ENCODE measurements at places on chromosomes 11 and 22.

- no peak for DNase-seq
These were observed 6.3 kb upstream of the FXYD2 start for GRCh38 chr11:117830674-117831351.

DNA sequence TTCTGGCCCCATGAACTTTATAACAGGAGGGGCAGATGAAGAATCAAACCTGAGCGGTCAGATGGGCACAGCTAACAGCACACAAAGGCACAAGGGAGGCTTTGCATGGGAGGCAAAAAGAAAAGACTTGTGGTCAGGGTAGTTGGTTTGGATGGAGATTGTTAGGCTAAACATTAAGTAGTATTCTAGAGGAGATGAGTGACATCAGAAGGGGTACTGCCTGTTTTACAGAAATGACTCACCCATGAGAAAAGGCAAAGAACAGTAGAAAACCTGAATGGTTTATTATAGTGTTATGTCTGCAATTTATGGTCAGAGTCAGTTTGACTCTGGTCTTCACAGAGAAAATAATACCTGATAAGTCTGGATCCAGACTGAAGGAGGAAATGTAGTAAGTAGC lies 129.8 kb upstream of the KIRREL3 start:
- DNase-seq = no peak

GRCh38 chr22:20127869-20128618 lies 3.6 kb upstream of the ZDHHC8 start:
- no peak for DNase-seq

GRCh38 chr22:50529416-50529896 lies 356 bp downstream of the TYMP start:
- no peak for DNase-seq

- no peak for DNase-seq
These were observed 4.9 kb downstream of the MS4A15 start for GRCh38 chr11:60761436-60762190.

DNA sequence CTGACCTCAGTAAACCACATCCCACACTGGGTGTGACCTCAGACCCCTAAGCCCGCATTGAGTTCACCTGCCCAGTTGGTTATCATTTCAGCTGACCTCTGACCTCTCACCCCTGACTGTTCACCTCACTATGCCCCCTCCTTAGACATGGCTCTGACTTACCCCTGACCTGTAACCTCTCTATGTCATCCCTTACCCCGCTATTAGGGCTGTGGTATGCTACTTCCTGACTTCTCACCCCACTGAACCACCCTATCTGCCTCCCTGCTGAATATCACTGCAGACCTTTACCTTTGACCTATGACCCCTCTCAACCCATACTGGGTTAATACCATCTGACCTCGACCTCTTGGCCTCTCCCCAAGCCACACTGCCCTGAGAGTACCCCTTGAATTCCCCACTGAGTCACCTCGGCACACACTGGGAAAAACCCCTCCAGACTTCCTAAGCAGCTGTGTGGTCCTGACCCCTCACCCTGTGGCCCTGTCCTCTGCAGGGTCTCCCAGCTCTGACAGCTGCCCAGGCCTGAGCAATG lies 8.3 kb downstream of the PLCB3 start:
- DNase-seq = no peak

- no peak for DNase-seq
These were observed 88.0 kb upstream of the E2F8 start for GRCh38 chr11:19328586-19329311.

- no peak for DNase-seq
These were observed 916 bp downstream of the GNG3 start for GRCh38 chr11:62708392-62708791.

GRCh38 chr11:114185436-114185835 lies 110.8 kb upstream of the NNMT start:
- DNase-seq = no peak

GRCh38 chr11:45259592-45259991 lies 26.5 kb downstream of the SYT13 start:
- DNase-seq = no peak

DNA sequence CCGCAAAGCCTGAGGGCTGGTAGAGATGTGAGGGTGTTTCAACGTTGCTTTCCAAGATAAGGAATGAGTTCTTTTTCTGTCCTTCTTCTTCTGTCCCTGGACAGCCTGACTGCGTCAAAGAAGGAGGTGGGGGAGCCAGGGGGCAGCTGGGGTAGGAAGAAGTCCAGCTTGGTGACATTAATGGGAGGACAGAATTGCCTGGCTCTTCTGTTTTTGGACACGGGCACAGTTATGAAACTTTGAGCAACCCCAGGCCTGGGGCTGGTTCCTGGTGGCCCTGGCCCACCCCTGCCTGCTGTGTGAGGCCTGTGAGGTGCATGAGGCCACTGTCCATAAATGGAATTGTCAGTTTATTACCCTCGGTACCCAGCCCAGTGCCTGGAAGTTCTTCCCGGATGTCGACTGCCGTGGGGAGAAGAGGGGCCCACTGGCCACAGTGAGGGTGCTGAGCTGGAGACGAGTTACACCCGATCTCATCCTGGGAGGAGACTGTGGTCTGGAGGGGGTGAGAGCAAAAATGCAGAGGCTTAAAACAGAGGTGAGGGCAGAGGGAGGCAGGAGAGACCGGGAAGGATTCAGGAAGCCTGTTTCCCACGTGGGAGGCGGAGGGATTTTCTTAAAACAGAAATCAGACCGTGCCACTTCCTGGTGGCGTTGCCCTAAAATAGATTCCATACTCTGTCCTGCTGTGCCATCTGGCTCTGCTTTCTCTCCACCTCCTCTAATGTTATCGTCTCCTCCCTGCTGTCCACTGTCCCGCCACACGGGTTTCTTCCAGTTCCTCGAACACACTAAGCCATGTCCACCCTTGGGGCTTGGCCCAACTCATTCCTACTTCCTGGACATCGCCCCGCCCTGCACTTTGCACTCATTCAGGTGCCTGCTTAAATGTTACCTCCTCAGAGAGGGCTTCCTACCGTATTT lies 59.7 kb upstream of the RASD2 start:
- DNase-seq = no peak

DNA sequence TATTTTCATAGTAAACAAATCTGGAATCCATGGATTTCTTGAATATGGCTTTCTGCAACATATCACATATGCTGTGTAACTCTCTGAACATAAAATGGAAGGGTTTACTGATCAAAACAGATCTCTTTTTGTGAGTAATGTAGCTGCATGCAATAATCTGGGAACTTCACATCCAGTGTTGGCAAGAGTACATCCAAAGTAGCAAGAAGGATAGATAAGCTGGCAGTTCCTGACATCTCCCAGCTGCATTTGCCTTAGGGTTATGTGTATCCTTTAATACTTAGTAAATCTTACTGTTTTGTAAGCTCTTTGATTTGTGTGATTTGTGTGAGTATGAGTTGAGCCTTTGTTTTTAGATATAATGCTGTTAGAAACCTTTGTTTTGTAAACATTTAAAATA lies 280.4 kb upstream of the CNTN5 start:
- no peak for DNase-seq

DNA sequence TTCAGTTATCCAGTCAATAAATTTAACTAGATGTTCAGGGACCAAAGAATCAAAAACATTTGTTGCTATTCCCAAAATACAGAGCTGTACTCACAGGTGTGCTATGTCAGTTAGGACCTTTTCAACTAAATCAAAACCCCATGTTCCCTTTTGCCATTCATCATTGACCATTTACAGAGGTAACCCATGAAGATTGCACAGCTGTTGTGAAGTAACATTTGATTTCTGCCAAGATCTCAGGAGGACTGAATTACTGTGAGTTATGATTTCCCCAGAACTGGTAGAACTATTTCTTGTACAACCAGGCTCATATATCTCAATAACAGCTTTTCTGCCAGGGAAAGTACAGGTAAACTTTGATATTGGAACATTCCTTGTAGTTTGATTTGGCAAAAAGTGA lies 131.1 kb upstream of the FIBIN start:
- DNase-seq = no peak

GRCh38 chr11:24588081-24588480 lies 91.2 kb downstream of the LUZP2 start:
- no peak for DNase-seq

- DNase-seq = no peak
These were observed 609.0 kb downstream of the TBC1D22A start for GRCh38 chr22:47371263-47372090.

DNA sequence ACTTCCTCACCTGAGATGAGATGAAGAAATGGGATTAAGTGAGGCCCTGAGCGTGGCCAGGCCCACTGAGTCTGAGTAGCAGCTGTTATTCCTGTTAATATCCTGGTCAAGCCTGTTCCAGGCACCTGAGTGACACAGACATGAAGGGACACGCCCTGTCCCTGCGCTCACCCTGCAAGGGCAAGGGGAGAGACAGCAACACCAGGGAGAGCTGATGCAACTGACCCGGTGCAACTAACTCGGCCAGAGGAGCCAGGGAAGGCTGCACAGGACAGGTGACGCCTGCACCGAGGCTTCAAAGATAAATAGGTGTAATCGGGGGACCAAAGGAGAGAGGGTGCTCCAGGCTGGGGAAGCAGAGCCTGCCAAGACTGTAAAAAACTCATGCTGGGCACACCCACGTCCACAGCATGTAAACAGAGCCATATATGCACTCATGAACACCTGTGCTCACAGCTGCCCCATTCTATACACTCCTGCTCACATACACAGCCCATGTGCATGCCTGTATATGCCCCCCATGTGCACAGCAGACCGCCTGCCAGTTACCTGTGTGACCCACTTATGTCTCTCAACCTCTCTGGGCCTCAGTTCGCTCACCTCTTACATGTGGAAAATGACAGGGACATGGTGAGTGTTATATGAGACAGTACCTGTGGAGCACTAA lies 22.8 kb upstream of the GCAT start:
- no peak for DNase-seq

DNA sequence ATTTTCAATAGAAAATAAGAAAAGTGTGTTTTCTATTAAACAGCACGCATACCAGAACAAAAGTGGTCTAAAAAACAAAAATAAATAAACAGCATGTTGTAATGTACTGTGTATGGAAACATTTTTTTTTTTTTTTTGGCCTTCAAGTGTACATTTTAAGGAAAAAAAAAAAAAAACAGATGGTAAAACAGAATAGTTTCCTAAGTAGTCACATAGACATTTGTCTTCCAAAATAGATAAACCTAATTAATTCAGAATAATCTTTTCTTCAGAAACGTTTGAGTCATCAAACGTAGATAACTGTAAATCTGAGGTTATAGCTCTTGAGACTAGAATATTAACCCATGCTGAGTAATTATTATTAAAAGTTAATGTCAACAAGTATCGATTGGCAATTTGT lies 396 bp upstream of the CFAP300 start:
- DNase-seq = peak; percentile 14

DNA sequence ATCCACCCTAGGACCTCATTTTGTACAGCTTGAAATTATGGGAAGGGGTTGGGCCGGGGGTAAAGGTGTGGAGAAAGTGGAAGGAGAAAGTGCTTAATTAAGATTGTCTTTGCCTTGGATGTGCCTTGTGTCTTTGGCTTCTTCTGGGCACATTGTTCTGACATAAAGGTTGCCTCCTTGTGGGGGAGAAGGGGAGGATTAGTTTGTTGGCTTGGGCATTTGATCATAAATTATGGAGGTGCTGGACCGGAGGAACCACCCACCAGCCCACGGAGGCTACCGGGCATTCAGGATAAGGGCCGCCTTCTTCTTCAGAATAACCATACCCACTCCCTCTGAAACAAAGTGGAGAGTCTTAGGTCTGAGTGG lies 1.3 kb downstream of the PAFAH1B2 start:
- no peak for DNase-seq

DNA sequence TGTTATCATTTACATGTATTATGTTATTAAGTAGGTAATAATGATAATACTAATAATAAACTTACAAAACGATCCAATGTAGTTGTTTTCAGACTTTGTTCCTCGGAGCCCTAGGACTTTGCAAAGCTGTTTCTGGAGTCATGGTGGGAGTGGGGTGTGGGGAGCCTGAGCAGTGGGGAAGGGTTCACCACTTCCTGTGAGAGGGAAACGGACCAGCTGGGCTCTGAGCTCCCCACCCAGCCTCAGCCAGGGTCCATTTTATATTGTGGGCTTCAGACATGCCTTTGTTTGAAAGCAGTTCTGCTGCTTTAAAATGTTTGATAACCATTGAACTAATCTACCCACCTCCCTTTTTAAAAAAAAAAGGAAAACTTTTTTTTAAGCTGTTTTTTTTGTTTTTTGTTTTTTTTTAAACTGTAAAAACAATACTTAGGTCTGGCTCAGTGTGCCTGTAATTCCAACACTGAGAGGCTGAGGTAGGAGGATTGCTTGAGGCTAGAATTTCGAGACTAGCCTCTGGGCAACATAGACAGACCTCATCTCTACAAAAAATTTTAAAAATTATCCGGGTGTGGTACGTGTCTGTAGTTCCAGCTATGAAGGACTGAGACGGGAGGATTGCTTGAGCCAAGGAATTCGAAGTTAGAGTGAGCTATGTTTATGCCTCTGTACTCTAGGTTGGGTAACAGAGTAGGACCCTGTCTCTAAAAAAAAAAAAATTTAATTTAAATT lies 7.0 kb downstream of the SERPING1 start:
- DNase-seq = no peak

DNA sequence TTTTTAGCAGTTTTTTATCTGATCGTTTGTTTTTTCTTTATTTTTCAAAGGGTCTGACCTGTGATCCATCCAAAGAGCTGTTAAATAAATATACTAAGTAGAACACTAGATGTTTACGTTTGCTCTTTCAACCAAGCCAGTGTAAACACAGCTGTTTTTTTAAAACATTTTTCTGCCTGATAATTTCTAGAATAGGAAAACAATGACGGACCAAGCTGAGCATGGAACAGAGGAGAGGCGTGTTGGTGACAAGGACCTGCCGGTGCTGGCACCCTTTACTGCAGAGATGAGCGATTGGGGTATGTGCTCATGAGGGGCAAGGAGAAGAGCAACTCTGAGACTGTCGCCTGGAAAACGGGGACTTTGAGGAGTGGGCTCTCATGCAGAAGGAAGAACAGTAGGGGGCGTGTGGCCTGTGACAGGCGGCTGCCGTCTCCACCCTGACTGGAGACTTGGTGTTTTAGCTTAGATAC lies 28.6 kb upstream of the PANX2 start:
- DNase-seq = no peak

DNA sequence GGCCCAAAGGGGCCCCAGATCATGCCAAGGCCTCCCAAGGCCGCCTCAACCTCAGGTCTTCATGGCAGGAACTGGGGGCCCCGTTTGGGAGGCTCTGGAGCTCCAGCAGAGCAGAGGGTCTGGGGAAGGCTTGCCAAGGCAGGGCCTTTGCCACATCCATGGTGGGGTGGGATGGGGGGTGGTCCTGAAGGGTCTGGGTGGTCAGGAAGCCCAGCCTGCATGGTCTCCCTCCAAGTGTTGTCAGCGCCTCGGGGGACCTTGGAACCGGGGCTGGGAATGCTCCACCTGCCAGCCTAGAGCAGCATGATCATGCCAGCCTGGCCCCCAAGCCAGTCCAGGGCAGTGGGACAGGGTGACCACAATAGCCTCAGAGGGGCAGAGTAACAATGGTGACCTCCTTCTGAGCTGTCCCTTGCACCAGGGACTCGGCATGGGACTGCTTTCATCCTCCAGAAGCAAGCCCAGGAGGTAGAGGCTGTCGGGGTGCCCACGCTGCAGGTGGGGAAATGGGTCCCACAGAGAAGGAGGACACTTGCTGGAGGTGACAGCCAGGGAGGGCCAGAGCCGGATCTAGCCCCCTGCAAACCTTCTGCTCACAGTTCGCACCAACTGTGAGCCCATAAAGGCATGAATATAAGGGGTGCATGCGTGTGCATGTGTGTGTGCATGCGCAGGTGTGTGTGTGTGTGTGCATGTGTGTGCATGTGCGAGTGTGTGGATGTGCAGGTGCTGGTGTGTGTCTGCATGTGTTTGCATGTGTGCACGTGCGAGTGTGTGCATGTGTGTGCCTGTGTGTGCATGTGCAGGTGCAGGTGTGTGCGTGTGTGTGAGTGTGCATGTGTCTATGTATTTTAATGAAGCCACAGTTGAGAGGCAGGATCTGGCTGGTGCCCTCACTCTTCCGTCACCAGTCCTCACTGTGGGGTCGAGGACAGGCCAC lies 63.8 kb downstream of the MYEOV start:
- no peak for DNase-seq
